ENCODE measurements at places on chromosomes 16 and 17.
A peak's percentile ranks its signal among the peaks of the same experiment; 100 is the strongest.

- DNase-seq = peak; percentile 74
These were observed 8.9 kb downstream of the UBTF start for GRCh38 chr17:44210342-44211192.

GRCh38 chr17:8922451-8922850, 43.1 kb downstream of the PIK3R5 start:
- DNase-seq = no peak

- DNase-seq = no peak
These were observed 25.8 kb upstream of the ACSF3 start for GRCh38 chr16:89067677-89068443.

DNA sequence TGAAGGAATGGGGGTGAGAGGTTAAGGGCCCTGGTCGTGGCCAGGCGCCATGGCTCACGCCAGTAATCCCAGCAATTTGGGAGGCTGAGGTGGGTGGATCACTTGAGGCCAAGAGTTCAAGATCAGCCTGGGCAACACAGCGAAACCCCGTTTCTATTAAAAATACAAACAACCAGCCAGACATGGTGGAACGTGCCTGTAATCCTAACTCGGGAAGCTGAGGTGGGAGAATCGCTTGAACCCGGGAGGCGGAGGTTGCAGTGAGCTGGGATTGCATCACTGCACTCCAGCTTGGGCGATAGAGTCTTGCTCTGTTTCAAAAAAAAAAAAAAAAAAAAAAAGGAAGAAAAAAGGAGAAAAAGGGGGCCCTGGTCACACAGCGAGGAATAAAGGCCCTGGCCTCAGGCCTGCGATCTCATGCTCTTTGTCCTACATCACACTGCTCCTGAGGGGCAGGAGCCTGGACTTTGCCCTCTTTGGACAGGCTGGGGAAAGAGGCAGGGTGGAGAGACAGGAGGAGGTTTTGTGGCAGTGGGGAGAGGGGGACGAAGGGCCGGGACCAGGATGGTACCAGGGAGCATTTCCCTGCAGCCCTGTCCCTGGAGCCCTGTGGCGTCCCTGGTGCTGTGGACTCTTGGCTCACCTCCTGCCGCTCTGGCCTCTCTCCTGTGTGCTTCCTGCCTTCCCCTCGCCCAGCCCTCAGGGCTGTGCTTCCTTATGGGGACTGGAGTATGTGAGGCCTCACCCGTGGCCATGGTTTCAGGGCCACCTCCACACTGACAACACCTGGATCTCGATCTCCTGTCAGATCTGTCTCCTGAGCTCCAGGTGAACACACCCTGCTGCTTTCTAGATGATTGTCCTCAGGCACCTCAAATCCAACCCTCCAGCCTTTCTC, 19.7 kb upstream of the SLC25A19 start:
- no peak for DNase-seq

DNA sequence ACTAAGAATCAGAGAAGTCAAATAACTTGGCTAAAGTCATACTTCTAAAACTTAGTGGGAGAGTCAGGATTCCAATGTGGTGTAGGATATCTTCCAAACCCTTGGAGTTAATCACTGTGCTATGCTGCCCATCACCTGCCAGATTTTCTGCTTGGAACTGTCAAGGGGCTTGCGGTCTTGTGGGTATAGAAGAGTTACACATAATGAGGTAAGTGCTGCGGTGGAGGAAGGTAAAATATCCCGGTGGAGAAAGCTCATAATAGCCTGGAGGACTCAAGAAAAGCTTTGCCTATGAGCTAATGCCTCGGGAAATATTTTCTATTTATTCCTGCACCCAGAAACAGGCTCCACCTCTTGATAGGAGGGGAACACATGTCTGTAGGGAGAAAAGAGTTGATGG, 195.6 kb downstream of the UTP18 start:
- DNase-seq = no peak

DNA sequence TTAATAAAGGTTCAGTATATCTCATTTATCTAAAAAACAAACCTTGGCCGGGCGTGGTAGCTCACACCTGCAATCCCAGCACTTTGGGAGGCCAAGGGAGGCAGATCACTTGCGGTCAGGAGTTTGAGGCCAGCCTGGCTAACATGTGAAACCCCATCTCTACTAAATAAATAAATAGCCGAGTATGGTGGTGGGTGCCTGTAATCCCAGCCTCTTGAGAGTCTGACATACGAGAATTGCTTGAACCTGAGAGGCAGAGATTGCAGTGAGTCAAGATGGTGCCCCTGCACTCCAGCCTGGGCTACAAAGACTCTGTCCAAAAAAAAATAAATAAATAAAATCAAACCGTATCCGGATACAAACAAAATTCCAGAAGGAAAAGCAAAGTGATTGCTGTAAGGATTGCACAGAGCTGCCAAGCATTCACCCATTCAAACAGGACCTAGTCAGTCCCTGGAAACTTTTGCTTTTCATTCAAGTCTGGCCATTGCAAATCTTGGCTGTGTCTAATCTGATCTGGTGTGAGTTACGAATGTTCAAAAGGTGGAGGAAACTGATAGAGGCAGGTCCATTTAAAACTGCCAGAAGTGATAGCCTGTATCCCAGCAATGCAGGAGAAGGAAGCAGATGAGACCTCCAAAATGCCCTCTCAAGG, 102.5 kb upstream of the CLEC3A start:
- DNase-seq = no peak

GRCh38 chr16:5064915-5065314, 841 bp downstream of the C16orf89 start:
- no peak for DNase-seq

- DNase-seq = no peak
These were observed 793.7 kb upstream of the EEF2KMT start for GRCh38 chr16:5891296-5891695.

- no peak for DNase-seq
These were observed 48.0 kb upstream of the ACSM2B start for GRCh38 chr16:20624205-20624604.

All from stimulated activated CD4-positive, alpha-beta T cell treated with anti-CD3 and anti-CD28 coated beads, Interleukin-12 subunit alpha, Interleukin-12 subunit beta, amount 100 ng/mL, for 24 hours (primary cell).